ENCODE measurements at places on chromosomes 12 and 14.
A peak's percentile ranks its signal among the peaks of the same experiment; 100 is the strongest.

- DNase-seq: no peak
These were observed 4.0 kb upstream of the RESF1 start for GRCh38 chr12:31954925-31955858.

- DNase-seq: peak; percentile 79
These were observed 16.4 kb downstream of the LRCOL1 start for GRCh38 chr12:132593938-132594358.

DNA sequence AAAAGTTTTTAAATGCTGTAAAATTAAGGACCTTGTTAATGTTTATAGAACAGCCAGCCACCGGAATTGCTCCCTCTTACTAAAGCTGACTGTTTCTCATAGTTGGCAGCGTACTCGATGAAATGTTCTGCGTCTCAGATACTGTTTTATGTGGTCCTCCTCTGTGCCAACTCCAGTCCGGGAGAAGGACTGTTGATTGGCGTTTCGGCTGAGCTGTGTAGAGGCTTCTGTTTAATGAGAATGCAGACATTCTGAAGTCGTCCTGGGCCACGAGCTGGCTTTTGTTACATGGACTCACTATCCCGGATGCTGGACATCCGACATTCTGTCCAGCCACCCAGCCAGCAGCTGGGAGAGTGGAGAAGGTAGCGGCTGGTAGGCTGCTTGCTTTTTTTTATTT lies 75.4 kb downstream of the WDR20 start:
- DNase-seq: no peak

GRCh38 chr12:76552343-76552938 lies 7.1 kb downstream of the OSBPL8 start:
- DNase-seq: no peak

GRCh38 chr12:50665170-50665569 lies 98.7 kb upstream of the ATF1 start:
- DNase-seq: no peak

DNA sequence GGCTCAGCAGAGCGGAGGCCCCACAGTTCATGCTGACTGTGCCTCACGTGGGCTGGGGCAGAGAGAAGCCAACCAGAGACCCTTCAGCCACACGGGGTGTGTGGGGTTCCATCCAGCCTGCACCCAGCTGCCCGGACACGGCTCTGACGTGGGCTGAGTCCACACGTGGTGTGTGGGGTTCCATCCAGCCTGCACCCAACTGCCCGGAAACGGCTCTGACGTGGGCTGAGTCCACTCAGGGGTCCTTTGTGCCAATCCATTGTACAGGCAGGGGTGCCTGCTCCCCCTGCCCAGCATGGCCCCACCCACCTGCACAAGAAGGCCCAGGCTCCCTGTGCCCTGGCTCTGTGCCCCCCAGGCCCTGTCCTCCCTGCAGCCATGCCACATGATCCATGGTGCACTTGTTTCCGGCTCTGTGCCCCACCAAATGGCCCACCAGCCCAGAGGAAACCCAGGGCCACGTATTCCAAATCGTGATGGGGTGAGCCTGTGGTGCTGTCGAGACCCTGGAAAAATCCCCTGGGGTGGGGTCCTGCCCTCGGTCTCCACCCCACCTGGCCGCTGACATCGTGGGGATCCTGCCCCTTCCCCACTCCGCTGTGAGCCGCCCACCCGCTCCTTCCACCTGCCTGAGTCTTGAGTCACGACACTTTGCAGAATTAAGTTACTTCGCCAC lies 99.3 kb upstream of the SFSWAP start:
- no peak for DNase-seq

DNA sequence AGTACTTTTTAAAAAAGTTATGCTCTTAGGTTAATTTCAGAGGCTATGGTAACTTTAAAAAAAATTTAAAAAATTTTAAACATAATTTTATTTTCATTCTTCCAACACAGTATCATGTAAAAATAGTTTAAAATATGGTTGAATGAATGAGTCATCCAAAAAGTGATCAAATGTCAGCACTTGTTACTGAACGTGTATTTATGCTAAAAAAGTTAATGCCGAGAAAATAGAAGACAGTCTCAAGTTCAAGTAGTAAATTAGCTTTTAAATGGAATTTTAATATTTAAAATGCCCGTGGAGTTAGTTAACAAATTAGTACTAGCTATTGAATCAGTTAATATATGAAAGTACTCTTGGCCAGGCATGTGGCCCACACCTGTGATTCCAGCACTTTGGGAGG lies 4.8 kb downstream of the AEBP2 start:
- DNase-seq: no peak

GRCh38 chr14:105880616-105881015 lies 354.2 kb downstream of the TMEM121 start:
- no peak for DNase-seq

- no peak for DNase-seq
These were observed 108.5 kb downstream of the ANO6 start for GRCh38 chr12:45324391-45324790.

GRCh38 chr12:47954058-47954457 lies 9.3 kb upstream of the TMEM106C start:
- no peak for DNase-seq

- no peak for DNase-seq
These were observed 325.0 kb downstream of the CCER1 start for GRCh38 chr12:90630006-90630405.
